ENCODE measurements at places on chromosomes 5 and 9.

DNA sequence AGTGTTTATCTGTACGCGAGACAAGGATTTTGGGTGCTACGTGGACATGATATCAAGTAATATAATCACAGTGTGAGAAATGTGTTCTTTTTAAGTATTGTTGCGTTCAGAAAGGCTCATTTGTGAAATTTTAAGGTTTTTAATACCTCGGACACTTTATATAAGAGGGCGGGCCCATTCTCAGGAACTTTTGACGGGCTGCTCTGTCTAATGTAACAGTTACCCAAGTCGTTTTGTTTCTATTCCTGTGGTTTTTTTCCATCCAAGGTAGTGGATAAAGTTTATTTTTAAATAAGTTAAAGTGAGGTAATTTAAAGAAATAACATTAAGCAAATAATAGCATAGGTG lies 525 bp downstream of the SRP19 start:
- DNase-seq = no peak

GRCh38 chr9:116741086-116741740 lies 54.1 kb downstream of the TRIM32 start:
- no peak for DNase-seq

DNA sequence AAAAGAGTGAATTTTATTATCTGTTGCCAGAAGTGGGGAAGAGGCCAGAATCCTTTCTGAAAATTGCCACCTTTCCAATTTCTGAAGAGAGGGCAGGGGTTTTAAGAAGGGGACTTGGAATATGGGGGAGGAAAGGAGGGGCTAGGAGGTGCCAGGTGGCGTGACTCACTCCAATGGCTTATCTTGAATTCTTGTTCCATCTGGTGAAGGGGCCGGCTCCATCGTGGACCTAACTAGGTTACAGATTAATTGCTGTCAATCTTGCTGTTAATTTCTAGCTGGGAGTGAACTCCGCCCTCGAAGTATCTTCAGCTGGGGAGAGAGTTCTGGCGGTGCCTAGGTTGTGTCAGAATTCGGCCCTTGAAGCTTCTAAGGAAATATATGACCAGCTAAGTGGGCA lies 138.7 kb downstream of the YTHDC2 start:
- DNase-seq = no peak

GRCh38 chr9:119184265-119184936 lies 184.8 kb downstream of the BRINP1 start:
- DNase-seq = no peak

- no peak for DNase-seq
These were observed 649.4 kb downstream of the IRX1 start for GRCh38 chr5:4245076-4245475.

DNA sequence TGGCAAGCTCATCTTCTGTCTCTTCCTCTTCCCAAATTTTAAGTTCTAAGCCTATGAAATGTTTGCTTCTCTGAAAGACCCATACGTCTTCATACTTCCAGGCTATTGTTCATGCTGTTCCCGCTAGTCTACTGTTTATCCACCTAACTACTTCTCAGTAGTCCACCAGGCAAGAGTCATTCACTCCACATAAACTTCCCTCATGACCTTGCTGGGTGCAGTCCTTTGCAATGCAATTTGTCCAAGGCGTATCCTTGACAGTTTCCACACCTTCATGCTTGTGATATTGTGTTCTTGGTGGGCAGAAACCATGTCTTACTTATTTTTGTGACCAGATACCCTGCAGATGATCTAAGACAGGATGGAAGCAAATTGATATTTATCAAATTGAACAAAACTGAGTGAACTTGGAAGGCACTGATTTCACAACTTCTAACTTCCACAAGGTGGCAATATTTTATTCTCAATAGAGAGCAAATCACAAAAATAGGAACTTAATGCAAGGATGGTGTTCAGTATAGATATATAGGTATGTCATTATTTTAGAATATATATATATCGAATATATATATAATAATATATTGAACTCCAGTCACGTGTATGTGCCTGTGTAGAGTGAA lies 30.3 kb downstream of the TYRP1 start:
- DNase-seq = no peak

DNA sequence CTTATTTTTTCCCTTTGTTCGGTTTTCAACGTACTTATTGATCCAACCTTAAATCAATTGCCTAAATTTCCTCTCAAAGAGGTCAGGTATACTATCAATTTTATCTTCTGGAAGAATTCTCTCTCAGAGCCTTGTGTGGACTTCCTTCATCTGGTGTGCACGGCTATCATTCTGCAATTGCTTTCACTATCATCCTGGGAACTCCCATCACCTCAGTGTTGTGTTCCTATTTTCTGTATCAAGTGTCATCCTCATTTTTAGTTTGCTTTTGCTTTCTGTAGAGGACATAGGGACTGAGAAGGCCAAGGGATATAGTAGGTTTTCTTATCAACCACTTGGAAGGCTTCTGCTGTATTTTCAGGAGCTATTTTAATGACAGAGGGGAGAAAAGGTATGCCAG lies 11.3 kb downstream of the STOM start:
- DNase-seq = no peak

- no peak for DNase-seq
These were observed 20.6 kb downstream of the EDIL3 start for GRCh38 chr5:84364043-84364442.

DNA sequence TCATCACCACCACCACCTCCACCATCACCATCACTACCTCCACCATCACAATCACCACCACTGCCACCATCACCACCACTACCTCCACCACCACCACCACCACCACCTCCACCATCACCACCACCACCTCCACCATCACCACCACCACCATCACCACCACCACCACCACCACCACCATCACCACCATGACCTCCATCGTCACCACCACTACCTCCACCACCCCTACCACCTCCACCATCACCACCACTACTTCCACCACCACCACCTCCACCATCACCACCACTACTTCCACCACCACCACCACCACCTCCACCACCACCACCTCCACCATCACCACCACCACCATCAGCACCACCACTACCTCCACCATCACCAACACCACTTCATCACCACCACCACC lies 23.5 kb upstream of the ADCY2 start:
- DNase-seq = no peak

DNA sequence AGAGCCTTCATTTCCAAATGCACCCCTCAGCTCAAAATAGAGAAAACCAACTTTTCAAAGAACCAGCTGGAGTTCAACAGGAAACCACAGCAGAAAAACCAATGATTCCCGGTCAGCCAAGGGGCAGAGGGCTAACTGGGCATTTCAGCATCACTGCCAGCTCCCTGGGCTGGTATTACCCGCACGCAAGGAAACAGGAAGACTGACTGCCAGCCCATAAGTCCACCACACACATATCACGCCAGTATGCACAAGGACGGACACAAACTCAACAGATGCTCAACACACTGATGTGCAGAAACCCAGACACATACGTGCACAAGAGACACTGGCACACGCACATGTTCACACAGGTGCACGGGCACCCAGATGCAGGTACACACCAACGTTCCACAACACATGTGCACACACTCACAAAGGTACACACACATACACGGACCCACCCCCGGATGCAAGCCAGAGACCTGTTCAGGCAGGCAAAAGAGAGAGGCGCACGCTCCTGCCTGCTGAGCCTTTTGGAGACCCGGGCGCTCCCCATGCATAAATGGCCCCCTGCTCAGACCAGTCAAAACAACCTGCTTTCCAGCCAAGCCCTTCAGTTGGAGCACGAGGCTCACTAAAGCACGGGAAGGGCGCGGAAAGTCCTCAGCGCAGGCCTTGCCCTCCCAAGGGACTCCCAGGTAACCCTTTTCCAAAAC lies 2.1 kb downstream of the ADAMTS2 start:
- no peak for DNase-seq

DNA sequence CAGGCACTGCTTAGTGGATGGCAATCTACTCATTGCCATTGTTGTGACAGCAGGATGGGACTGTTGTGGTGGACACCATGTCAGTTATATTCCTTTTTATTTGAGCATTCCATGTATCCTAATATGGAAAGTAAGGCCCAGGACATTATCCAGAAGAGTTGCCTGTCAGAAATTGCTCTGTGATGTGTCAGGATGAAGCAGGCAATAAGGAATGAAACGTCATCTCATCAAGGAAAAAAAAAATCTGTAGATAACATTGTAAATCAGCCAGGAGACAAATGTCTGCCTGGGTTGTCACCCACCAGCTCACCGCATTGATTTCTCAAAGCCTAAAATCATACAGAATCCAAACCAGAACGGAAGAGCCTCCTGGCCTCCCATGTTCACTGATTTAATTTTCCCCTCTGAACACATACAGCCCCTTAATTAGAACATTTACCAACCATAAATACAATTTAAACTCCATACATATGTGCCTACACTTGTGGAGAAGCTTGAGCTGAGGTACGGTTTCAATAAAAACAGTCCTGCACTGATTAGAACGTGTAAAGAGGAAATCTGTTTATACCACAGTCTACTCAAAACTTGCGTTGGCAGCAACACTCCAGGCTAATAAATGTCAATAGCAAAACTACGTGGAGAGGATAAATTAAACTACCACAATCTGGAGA lies 73.9 kb downstream of the FOXD1 start:
- no peak for DNase-seq

GRCh38 chr9:131505012-131505411 lies 2.3 kb downstream of the POMT1 start:
- no peak for DNase-seq

DNA sequence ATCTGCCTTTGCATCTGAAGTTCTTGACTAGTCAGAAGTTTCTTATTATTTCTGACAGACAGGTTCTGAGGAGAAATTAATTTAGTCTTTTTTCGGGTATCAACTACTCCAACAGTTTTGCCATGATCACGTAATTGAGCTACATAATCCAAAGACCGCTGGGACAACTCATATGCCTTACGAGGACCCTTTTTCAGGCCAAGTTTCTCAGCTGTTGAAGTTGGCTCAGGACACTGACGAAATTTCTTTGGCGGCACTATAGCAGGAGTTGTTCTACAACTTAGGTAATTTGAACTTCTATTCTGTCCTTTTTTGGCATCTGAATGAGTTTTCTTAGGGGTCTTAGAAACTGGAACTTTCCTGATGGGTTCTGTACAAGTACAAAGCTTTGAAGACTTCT lies 27.2 kb downstream of the SETX start:
- DNase-seq = no peak

DNA sequence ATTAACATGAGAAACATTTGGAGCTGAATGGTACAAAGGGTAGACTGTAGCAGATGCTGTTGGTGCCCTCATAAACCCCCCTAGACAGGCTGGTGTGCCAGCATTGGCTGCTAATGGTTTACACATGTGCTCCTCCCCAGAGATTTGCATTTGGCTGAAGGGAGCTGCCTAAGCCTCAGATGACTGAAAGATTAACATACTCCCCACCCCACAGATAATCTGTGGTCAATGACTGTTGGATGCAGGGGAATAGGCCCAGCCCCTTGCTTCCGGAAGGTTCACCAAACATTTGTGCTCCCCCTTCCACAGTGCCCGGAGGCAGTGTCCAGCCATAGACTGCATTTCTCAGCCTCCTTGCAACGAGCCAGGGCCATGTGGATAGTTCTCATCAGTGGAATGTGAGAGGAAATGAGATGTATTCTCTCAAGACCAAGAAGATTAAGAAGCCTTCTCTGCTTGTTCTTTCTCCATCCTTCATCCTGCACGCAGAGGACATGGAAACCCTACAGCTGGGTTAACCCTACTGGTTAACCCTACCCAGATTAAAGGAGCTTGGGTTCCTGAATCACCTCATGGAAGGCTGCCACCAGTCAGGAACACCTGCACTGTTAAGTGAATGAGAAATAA lies 79.6 kb downstream of the PHAX start:
- peak; percentile 51 for DNase-seq

DNA sequence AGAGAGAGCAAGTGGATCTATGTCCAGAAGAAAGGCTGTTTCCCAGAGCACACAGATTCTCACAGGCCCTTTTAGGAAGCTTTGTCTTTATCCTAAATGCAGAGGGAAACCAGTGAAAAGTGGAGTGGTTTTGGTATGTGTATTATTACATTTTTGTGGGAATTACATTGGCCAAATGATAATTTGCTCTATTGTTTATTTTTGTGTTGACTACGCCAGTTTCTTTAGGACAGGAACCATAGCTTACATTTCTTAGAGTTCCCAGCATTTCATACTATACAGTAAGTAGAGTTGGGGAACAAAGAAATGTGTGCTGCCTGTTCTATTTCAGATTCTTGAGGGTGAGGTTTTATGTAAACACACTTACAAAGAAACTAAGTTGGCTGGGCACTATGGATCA lies 29.4 kb upstream of the SPATA31D4 start:
- no peak for DNase-seq

- no peak for DNase-seq
These were observed 46.8 kb upstream of the ANKRD55 start for GRCh38 chr5:56279979-56280378.

Measured in D721Med (cell line).